ENCODE measurements at places on chromosomes 7 and 10.

DNA sequence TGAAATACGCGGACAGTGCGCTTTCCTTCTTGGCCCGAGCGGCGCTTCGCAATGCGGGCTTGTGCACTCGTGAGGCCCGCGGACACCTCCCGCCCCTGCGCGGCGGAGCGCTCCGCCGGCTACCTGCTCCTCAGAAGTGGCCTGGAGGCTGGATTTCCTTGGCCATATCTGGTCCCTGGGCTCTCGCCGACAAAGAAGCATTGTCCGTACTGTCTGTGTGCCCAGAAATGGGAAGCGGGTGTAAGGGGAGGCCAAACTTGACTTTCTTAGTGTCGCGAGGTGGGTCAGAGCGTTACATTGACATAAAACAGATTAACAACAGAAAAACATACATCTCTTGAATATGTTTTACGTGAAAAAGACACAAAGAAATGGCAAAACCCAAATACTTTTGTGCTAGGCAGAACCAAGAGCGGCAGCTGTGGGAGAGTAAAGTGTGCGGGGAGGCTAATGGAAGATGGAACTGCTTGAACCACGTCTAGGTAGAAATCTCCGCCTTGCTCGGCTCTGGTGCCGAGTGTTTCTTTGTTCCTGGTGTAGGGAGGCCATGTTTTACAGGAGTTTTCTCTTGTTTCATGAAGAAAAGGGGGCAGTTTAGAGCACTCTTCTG is 1.4 kb downstream of the LANCL2 start:
- DNase-seq: no peak

DNA sequence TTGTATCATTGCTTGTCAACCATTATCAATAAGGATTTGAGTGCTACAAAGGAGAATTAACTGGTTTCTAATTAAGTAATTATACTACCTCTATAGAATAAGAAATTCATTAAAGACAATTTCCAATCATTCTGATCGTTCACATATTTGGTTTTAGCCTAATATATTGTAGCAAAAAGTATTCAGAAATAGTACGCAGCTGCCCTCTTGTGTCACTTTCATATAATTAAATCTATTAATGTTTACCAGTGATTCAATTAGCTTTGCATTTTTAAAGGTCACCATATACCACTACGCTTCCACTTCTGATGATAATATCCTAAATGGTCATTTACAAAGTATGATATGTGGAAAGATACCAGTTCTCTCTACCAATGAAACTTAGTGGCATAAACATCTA is 128.3 kb downstream of the NEBL start:
- peak; percentile 53 for DNase-seq

- DNase-seq: peak; percentile 57
Measured at GRCh38 chr10:17227367-17228090, 512 bp upstream of the VIM start.

DNA sequence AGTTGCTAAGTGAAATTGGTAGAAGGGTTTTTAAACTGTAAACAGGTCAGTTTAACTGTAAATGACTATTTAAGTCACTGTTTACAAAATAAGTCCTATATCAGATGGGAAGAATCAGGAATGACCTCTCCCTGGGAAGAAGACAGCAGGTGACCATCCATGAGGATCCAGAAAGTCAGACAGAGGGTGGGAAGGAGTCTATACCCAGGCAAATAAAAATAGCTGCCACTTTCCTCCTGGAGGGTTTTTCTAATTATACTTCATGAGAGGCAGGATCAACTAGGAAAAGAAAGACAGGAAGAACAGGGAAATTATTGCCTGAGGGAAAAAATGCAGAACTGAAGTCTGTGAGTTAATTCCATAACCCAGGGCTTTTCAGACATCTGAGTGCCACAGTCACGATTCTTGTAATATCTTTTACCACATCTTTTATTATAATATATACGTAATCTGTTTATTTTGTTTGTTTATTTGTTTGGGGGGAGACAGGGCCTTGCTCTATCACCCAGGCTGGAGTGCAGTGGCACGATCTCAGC is 7.0 kb downstream of the DNTT start:
- no peak for DNase-seq

DNA sequence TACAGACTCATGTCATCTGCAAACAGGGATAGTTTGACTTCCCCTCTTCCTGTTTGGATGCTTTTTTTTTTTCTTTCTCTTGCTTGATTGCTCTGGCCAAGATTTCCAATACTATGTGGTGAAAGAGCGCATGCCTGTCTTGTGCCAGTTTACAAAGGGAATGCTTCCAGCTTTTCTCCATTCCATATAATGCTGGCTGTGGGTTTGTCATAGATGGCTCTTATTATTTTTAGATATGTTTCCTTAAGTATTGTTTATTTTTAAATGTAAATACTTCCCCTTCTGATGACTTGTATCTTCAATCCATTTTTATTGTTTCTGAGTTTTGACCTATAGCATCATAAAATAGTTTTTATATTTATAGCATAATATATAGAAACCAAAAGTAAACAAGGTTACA is 17.9 kb downstream of the FAM237B start:
- DNase-seq: no peak

Data from fibroblast of mammary gland (primary cell).